ENCODE measurements at places on chromosomes 4 and X. TPM values are rescaled to one million over a fixed set of nuclear protein-coding genes. Genes with fewer than 3 reads are reported as not detected.

GRCh38 chr4:76458297-76458696 lies 23.3 kb downstream of the SHROOM3 start:
- no peaks in the 10 kb centered on the region for H3K27me3 ChIP-seq
- H3K4me3 ChIP-seq: no peak overlapping the region
- H3K36me3 ChIP-seq: no peaks in the 10 kb centered on the region

- peaks cover 3% of the 10 kb centered on the region for H3K4me1 ChIP-seq
- no peak overlapping the region for H3K4me3 ChIP-seq
- no peaks in the 10 kb centered on the region for H3K27me3 ChIP-seq
- DNase-seq: no peak
- H3K36me3 ChIP-seq: no peaks in the 10 kb centered on the region
- no peak overlapping the region for H3K27ac ChIP-seq
These were observed 1.4 kb upstream of the PRPS1 start for GRCh38 chrX:107626916-107627315.

- H3K4me3 ChIP-seq: no peak overlapping the region
- no peak for DNase-seq
- H3K27me3 ChIP-seq: no peaks in the 10 kb centered on the region
- H3K4me1 ChIP-seq: no peaks in the 10 kb centered on the region
These were observed 225.8 kb downstream of the DMD start for GRCh38 chrX:32985544-32985943.

Gene CENPVL1
- polyA plus RNA-seq: not detected

DNA sequence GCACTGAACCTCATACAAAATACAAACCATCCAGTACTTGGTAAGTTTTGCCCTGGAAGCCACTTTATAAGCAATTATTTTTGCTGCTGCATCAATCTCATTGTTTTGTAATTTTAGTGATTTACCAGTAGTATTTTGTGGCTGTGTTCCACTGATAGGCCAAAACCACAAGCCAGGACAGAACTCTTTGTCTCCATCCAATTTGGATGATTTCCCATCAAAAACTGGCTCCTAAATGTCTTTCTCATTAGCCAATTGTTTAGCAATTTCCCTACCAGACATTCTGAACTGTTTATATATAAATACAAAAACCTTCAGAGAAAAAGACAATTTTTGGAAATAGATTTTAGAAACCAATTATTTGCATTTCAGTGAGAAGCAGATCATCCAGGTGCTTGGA lies 4.4 kb downstream of the GSPT2 start:
- no peaks in the 10 kb centered on the region for H3K27me3 ChIP-seq
- H3K36me3 ChIP-seq: no peaks in the 10 kb centered on the region
- no peak for DNase-seq
- no peaks in the 10 kb centered on the region for H3K4me1 ChIP-seq
- no peak overlapping the region for H3K27ac ChIP-seq

Gene KLHL4
- polyA plus RNA-seq: 0.19 TPM

DNA sequence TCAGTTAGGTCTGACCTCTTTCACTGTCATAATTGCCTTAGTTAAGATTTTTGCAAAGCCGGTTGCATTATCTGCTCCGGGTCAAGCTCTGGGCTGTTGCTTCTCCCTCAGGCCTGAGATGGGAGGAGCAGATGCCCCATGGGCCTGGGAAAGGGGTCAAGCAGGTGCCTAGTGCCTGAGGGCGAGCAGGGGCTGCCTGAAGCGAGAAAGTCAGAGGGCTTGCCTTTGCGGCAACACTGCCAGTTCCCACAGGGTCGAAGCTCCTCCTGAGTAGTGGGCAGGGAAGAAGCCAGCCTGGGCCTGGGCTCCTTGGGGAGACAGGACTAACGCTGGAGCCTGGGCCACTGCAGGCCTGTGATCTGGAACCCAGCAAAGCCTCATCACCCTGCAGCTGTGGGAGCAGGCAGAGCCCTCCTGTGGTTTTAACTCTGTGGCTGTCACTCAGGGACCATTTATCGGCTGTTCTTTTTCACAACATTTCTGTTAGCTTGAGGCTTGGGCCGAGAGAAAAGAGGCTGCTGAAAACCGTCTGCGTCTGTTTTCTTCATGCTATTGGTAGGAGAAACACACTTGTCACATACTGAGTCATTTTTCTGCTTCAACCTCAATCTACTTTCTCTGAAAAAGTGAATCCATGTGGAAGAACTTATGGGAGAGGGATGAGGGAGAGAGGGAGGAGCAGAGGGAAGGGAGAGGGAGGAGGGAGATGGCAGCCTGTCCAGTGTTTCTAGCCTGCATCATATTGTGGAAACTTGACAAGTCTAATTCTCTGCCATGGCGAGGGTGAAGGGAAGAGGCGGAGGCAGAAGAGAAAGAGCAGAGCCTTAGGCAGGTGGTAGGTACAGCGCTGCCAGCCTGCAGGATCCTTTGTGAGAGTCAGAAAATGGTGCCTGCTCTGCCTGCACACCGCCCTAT lies 68.4 kb downstream of the RHOH start:
- H3K36me3 ChIP-seq: no peaks in the 10 kb centered on the region
- H3K4me1 ChIP-seq: no peaks in the 10 kb centered on the region
- no peak for DNase-seq
- no peak overlapping the region for H3K27ac ChIP-seq
- H3K4me3 ChIP-seq: no peak overlapping the region

DNA sequence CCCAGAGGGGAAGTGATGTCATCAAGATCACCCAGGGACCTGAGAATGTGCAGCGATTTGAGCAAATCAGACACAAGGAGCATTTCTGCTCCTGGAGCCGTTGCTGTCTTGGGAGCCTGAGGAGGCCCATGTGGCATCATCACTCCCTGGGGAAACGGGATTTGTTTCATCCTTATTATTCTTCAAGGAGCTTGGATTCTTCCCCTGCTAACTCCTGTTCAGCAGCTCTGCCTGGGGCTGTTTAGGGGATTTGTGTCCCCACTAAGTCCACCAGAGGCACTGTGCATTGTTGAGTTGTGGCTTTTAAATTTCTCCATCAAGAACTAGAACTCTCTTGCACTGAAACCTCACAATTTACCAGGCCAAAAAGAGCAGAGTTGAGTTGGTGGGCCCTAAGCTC lies 104.2 kb upstream of the MSX1 start:
- no peak overlapping the region for H3K27ac ChIP-seq
- DNase-seq: no peak
- no peaks in the 10 kb centered on the region for H3K27me3 ChIP-seq
- H3K4me3 ChIP-seq: no peak overlapping the region
- H3K4me1 ChIP-seq: no peaks in the 10 kb centered on the region

GRCh38 chr4:8282134-8282641 lies 12.6 kb downstream of the HTRA3 start:
- H3K4me3 ChIP-seq: no peak overlapping the region
- no peaks in the 10 kb centered on the region for H3K27me3 ChIP-seq
- no peak overlapping the region for H3K27ac ChIP-seq
- no peak for DNase-seq

GRCh38 chrX:101483705-101484104 lies 1.6 kb upstream of the ARMCX4 start:
- no peak for DNase-seq
- H3K27me3 ChIP-seq: no peaks in the 10 kb centered on the region
- no peaks in the 10 kb centered on the region for H3K4me1 ChIP-seq
- no peak overlapping the region for H3K27ac ChIP-seq

DNA sequence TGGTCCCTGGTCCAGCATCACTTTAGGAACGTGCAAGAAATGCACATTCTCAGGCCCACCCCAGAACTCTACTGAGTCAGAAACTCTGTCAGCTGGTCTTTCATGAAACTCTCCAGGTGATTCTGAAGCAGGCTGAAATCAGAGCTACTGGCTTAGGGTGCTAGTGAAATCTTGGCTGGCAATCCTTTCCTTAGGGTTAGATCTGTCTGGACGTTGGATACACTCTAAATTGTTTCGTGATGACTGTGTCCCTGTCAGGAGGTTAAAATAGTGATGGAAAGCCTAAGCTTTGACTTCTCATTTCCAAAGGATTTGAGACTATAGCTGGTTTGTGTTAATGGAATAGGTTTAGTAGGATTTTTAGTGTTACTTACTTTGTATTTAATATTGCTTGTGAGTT lies 99.1 kb downstream of the ARHGAP10 start:
- no peaks in the 10 kb centered on the region for H3K36me3 ChIP-seq
- no peaks in the 10 kb centered on the region for H3K4me1 ChIP-seq
- no peaks in the 10 kb centered on the region for H3K27me3 ChIP-seq
- no peak overlapping the region for H3K4me3 ChIP-seq
- DNase-seq: no peak

GRCh38 chrX:115690511-115691216 lies 129.7 kb downstream of the PLS3 start:
- no peak overlapping the region for H3K4me3 ChIP-seq
- H3K36me3 ChIP-seq: no peaks in the 10 kb centered on the region
- peak; percentile 32 for DNase-seq
- H3K27ac ChIP-seq: no peak overlapping the region
- peaks cover 9% of the 10 kb centered on the region for H3K4me1 ChIP-seq
- no peaks in the 10 kb centered on the region for H3K27me3 ChIP-seq

Gene IL1RAPL1
- polyA plus RNA-seq: not detected

Gene TSPAN6
- polyA plus RNA-seq: 42.6 TPM

- H3K36me3 ChIP-seq: no peaks in the 10 kb centered on the region
- H3K27ac ChIP-seq: no peak overlapping the region
- no peaks in the 10 kb centered on the region for H3K4me1 ChIP-seq
- no peaks in the 10 kb centered on the region for H3K27me3 ChIP-seq
These were observed 633.8 kb upstream of the CT83 start for GRCh38 chrX:117096528-117096927.

- no peaks in the 10 kb centered on the region for H3K4me1 ChIP-seq
- H3K4me3 ChIP-seq: no peak overlapping the region
- H3K27ac ChIP-seq: no peak overlapping the region
- no peaks in the 10 kb centered on the region for H3K36me3 ChIP-seq
These were observed 148.9 kb downstream of the OPHN1 start for GRCh38 chrX:68284281-68284904.

Gene ALB
- polyA plus RNA-seq: 33,802 TPM

Gene C1QTNF7
- polyA plus RNA-seq: 0.55 TPM

Gene POLN
- 1.3 TPM for polyA plus RNA-seq

GRCh38 chr4:150108691-150109090 lies 30.4 kb downstream of the DCLK2 start:
- no peaks in the 10 kb centered on the region for H3K4me1 ChIP-seq
- DNase-seq: no peak
- no peak overlapping the region for H3K27ac ChIP-seq
- H3K36me3 ChIP-seq: no peaks in the 10 kb centered on the region
- H3K4me3 ChIP-seq: no peak overlapping the region
- no peaks in the 10 kb centered on the region for H3K27me3 ChIP-seq

DNA sequence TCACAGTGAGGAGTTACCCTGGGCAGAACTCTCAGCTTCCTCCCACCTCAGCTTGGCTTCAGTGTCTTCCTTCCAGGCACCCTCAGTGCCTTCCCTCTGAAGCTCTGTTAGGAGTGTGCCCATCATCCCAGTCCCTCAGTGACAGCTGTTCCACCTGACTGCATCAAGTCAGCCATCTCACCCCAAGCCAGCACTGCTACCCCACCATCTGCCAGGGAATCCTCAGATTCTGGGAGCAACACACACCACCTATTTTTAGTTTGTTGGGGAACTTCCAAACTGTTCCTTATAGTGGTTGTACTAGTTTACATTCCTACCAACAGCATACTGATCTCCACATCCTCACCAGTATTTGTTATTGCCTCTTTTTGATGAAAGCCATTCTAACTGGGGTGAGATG lies 182.9 kb downstream of the RELL1 start:
- H3K27me3 ChIP-seq: no peaks in the 10 kb centered on the region
- H3K36me3 ChIP-seq: no peaks in the 10 kb centered on the region
- no peak overlapping the region for H3K4me3 ChIP-seq
- no peak for DNase-seq

DNA sequence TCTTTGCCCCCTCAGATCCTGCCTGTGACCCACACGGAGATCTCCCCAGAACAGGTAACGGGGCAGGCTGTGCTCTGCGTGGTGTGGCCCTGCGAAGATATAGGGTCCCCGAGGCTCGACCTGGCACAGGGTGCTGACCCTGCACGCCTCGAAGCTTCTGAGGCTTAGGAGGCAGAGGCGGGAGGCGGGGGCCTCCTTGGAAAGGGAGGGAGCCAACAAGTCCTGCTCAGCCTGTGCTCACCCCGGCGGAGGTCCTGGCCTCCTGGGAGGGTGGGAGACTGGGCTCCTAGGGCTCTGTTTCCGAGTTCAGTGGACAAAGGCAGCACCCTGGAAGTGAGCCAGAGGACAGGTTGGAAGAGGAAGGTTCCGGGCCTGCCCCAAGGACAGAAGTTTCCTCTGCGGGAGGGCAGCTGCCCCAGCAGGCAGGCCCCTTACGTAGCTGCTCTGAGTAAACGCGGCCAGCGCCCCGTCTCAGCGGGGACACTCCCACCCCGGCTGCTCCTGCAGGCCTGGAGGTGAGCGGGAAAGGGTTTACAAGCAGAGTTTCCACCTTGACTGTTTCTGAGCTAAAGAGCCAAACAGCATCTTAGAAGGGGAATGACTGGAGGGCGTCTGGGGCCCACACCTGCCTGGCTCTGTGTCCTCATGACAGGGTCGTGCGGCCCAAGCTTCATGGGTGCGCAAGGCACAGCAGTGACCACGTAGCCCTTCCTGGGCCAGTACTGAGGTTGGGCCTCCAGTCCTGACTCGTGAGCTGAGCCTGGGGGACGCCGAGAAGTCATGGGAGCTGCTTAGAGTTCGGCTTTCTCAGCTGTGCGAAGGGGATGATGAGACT lies 16.1 kb downstream of the TMEM175 start:
- no peak overlapping the region for H3K27ac ChIP-seq
- DNase-seq: no peak
- no peaks in the 10 kb centered on the region for H3K36me3 ChIP-seq
- peaks cover 1% of the 10 kb centered on the region for H3K4me1 ChIP-seq
- H3K27me3 ChIP-seq: no peaks in the 10 kb centered on the region
- no peak overlapping the region for H3K4me3 ChIP-seq

DNA sequence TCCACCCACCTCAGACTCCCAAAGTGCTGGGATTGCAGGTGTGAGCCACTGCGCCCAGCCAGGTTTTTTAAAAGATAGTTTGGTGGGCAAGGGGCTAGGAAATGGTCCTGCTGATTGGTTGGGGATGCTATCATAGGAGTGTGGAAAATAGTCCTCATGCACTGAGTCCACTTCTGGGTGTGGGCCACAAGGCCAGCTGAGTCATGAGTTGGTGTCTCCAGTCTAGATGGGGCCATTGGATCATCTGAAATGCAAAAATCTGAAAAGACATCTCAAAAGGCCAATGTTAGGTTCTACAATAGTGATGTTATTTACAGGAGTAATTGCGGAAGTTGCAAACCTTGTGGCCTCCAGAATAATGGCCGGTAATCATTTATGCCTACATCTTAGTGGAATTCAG lies 221.1 kb downstream of the ZNF674 start:
- H3K36me3 ChIP-seq: no peaks in the 10 kb centered on the region
- DNase-seq: no peak

Gene EDA
- 1.2 TPM for polyA plus RNA-seq

GRCh38 chr4:143286701-143287571 lies 49.7 kb upstream of the GAB1 start:
- no peak overlapping the region for H3K27ac ChIP-seq
- H3K36me3 ChIP-seq: no peaks in the 10 kb centered on the region
- H3K27me3 ChIP-seq: no peaks in the 10 kb centered on the region
- DNase-seq: no peak
- H3K4me1 ChIP-seq: no peaks in the 10 kb centered on the region
- no peak overlapping the region for H3K4me3 ChIP-seq

GRCh38 chrX:25020905-25021449 lies 5.2 kb upstream of the ARX start:
- no peaks in the 10 kb centered on the region for H3K36me3 ChIP-seq
- peaks cover 10% of the 10 kb centered on the region for H3K4me1 ChIP-seq
- H3K4me3 ChIP-seq: no peak overlapping the region
- H3K27ac ChIP-seq: no peak overlapping the region

GRCh38 chr4:146439999-146440398 lies 81.7 kb downstream of the SLC10A7 start:
- H3K4me3 ChIP-seq: no peak overlapping the region
- H3K27me3 ChIP-seq: no peaks in the 10 kb centered on the region
- DNase-seq: no peak
- no peaks in the 10 kb centered on the region for H3K4me1 ChIP-seq
- H3K27ac ChIP-seq: no peak overlapping the region

Measured in liver (tissue), 10 donors.